SK-N-SH (cell line): ENCODE measurements at places on chromosomes 4 and X.

DNA sequence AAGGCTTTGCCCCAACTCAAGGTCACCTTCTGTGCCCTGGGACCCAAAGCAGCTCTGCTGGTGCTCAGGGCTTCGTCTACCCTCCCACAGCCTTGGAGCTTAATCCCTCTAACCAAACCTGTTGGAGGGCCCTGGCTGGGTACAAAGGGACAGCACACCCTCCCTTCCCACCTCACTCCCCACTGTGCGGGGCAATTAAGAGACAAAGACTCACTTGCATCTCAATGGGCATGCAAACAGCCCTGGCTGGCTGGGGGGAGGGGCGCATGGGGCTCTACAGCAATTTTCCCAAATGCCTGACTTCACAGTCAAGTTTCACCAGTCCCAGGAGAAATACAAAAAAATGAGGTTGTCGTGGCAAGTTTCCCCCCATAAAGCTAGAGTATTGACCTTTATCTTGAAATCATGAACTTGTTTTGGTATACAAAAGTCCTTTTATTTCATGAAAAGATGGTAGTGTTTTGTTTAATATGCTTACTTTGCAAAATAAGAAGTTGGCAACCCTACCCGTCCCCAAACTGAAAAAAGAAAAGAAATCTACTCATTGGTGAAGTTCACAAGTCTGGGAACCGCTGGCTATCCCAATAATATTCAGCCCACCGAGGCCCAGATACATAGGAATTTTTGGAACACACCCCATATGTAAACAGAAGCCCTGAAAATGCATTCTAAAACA, 4.1 kb upstream of the CD99L2 start:
- H3K27me3 ChIP-seq = no peaks in the 10 kb centered on the region
- no peak overlapping the region for H3K27ac ChIP-seq
- no peaks in the 10 kb centered on the region for H3K4me1 ChIP-seq
- no peaks in the 10 kb centered on the region for H3K36me3 ChIP-seq

DNA sequence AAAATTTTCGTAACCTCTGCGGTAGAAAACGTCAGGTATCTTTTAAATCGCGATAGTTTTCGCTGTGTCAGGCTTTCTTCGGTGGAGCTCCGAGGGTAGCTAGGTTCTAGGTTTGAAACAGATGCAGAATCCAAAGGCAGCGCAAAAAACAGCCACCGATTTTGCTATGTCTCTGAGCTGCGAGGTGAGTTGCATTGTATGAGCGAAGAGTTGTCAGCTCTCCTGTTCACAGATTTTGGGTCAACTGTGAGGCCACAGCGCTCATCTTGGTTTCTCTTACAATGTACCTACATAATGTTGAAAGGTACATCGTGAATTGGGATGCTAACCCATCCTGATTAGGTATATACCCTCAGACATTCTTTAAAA, 486 bp downstream of the CLCN3 start:
- no peaks in the 10 kb centered on the region for H3K4me1 ChIP-seq
- H3K27ac ChIP-seq = peak overlapping the region; percentile 94
- peak overlapping the region; percentile 83 for H3K4me3 ChIP-seq
- no peaks in the 10 kb centered on the region for H3K27me3 ChIP-seq
- no peaks in the 10 kb centered on the region for H3K36me3 ChIP-seq

DNA sequence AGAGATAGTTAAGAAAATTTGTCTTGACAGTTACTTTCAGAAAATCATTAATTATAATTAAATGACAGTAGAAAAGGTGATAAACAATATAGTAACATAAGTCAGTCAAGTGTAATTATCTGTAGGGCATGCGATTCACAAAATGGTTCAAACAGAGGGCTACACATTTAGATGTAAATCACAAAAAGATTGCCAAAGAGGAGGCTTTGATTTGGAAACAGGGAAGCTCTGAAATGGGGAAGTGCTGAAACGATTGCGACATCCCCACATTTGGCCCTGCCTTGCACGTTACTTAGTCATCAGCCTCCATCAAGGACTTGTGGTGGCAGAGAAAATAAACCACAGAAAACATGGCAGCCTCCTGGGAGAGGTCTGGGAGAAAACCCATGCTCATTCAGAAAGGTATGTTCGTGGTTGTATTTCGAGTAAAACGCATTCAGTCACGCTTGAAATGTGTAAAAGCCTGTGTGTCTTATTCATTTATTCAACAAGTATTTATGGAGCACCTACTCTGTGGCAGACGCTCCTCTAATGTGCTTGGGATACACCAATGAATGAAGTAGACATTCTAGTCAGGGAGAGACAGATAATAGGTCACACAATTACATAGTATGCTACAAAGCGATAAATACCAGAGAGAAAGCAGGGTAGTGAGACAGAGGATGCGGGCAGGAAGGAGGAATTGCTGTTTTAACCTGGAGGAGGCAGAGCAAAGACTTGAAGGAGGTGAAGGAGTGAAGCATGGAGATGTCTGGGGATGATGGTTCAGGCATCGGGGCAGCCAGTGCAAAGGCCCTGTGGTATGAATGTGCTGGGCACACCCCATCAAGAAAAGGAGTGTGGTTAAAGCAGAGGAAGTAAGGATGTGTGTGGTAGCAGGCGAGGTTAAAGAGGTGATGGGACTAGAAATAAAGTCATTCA, 7.8 kb downstream of the RBM47 start:
- H3K4me1 ChIP-seq = no peaks in the 10 kb centered on the region; the same call in 1 of the 2 replicates
- H3K4me3 ChIP-seq = no peak overlapping the region
- no peak for DNase-seq
- no peak overlapping the region for H3K27ac ChIP-seq
- H3K36me3 ChIP-seq = no peaks in the 10 kb centered on the region

DNA sequence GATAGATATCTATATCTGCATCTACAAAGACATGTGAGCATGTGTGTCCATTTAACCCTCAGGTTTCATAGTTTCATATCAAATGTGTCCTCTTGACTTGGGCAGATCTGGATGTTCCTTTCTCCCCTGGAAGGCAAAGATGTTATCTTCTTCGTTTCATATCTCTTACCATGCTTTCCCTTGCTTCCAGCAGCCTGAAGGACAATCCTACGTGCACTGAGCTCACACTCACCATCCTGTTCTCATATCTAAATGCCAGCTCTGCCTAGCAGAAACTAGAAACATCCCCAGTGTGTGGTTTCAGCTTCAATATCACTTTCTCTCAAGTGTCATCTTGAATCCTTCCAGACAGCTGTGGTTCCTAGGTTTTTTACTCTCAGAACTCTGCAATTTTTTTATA, 66.2 kb downstream of the ZAR1 start:
- no peak overlapping the region for H3K27ac ChIP-seq
- no peak overlapping the region for H3K4me3 ChIP-seq
- H3K36me3 ChIP-seq = peaks cover 65% of the 10 kb centered on the region
- peaks cover 14% of the 10 kb centered on the region; the same call in 1 of the 2 replicates for H3K4me1 ChIP-seq
- no peaks in the 10 kb centered on the region for H3K27me3 ChIP-seq
- DNase-seq = peak; percentile 34
